ENCODE measurements at places on chromosomes 1 and 21.

GRCh38 chr1:111203681-111204200, 3.3 kb upstream of the DENND2D start:
- DNase-seq: peak; percentile 64

GRCh38 chr1:204626381-204626780, 59.2 kb downstream of the LRRN2 start:
- DNase-seq: no peak

- DNase-seq: no peak
Measured at GRCh38 chr1:111847466-111847865, 91.8 kb downstream of the DDX20 start.

- no peak for DNase-seq
Measured at GRCh38 chr1:165463978-165464377, 19.1 kb upstream of the RXRG start.

- no peak for DNase-seq
Measured at GRCh38 chr1:201761178-201761577, 67.8 kb upstream of the IPO9 start.

GRCh38 chr1:209316929-209317328, 266.6 kb upstream of the CAMK1G start:
- DNase-seq: no peak

DNA sequence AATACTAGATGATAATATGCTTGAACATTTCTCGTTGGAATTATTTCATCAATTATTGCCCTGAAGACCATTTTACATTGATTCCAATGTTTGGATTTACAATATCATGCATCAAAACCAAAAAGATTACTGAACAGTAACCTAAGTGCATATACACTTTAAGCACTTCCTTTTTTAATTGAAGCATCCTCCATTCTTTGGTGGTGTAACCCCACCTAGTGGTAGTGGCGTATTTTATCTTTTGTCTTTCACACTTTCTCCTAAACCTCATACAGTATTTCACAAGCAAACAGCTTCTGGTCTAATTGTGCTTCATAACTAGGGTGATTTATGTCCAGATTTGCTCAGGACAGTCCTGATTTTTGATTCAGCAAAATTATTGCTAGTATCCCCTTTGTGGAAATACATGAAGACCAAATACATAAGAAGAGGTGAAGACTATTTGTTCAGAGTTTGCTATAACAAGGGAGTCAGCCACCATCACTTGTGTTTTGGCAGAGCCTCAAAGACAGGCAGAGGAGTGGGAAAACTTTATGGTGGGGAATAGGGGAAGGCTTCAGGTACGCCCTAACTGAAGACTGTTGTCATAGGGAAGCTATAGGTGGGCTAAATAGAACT, 3.4 kb upstream of the NVL start:
- DNase-seq: no peak

- DNase-seq: no peak
Measured at GRCh38 chr21:20026543-20026942, 971.7 kb upstream of the NCAM2 start.

GRCh38 chr1:230749150-230749549, 2.0 kb downstream of the CAPN9 start:
- DNase-seq: no peak

DNA sequence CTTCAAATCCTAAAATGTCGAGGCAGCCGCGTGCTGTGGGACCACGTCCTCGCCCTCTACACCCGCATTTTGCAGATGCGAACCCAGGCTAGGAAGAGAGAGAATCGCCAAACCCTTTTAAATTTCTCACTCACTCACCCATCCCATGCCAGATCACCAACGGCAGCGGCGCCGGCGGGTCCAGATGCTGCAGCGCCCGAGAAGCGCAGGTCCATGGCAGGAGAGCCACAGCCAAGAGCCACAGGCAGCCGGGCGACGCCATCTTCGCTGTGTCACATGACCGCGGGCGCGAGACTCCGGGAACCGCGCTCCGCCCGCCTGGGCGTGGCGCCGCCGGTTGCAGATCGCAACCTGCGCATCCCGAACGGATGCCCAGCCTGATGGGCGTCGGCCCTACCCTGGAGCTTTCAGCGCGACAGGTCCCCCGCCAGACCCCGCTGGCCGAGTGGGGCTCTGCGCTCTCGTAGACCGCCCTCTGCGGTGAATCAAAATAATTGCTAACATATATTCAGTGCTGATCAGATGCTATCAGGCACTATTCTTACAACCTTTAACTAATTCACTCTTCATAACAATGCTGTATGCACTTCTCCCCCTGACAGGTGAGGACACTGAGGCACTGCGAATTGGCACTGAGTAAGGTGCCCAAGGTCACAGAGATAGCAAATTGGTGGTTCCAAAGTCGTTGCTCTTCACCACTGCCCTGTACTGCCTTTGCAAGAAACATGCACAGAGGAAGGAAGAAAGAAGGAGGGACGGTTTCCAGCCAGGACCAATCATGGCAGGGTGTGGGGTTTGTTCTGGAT, at the start of gene PPT1:
Gene PPT1 (minus strand): TSS at position 276 of the 806 bp plus-strand sequence. CDS start 14 bp downstream, at position 262.
- DNase-seq: peak; percentile 62
